ENCODE measurements at places on chromosomes 7 and 10.

DNA sequence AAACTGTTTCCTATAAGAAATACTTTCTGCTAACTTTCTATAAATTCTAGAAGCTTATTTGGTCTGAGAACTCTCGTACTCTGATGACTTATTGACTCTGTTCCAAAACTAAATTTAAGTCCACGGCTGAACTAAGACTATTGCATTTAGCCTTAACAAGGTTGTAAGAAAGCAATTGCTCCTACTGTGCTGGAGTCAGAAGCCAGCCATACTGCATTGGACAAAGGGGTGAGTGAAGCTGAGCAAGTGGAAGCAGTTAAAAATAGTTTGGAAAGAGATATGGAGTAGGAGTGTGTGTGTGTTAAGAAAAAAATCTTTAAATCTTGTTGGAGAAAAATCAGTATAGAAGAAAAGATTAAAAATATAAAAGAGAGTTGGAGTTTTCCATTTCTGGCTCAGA, 1360.1 kb upstream of the CELF2 start:
- no peak for DNase-seq

DNA sequence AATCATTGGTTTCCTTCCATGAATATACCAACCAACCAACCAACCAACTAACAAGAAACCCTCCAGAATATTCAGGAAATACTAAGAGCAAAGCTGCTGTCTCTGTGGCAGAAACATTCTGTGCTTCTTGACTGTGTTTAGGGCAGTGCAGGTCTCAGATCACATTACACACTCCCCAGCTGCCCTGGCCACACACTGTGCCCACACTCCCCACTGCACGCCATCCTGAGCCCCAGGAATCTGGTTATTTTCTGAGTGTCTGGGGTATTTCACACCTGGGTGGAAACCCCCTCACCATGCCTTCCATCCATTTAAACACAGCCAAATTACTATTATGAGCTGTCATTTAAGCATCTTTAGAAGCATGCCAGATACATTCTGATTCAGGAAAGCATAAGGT, 183.7 kb upstream of the ANK3 start:
- DNase-seq = no peak

- DNase-seq = no peak
Measured at GRCh38 chr10:77118603-77119282, 518.9 kb downstream of the KCNMA1 start.

GRCh38 chr10:60575105-60575504, 185.4 kb upstream of the ANK3 start:
- DNase-seq = no peak

DNA sequence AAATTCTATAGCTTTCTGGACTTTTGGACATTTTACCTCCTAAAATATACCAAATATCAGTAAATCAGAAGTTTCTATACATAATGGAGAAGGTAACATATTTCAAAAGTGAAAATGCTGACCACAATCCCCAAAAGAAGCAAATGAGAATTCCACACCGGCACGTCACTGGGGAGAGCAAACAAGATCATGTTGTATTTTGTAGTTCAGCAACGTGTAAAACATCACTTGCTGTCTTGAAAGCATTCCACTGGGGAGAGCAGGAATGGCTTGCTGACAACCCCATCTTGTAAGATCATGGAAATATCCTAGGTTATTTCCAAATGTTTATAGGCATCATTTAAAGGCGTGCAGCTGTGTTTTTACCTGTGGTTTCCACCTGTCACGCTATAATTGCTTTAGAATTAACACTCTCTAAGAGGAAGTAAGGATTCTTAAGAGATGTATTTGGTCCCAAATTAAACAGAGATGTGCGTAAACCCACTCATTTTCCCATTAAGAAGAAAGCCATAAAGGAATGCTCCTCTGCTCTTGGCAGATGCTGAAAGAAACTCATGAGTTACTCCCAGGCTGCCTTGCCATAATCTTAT, 397.1 kb upstream of the POT1 start:
- no peak for DNase-seq

- no peak for DNase-seq
Measured at GRCh38 chr7:641269-641671, 85.2 kb upstream of the DNAAF5 start.

DNA sequence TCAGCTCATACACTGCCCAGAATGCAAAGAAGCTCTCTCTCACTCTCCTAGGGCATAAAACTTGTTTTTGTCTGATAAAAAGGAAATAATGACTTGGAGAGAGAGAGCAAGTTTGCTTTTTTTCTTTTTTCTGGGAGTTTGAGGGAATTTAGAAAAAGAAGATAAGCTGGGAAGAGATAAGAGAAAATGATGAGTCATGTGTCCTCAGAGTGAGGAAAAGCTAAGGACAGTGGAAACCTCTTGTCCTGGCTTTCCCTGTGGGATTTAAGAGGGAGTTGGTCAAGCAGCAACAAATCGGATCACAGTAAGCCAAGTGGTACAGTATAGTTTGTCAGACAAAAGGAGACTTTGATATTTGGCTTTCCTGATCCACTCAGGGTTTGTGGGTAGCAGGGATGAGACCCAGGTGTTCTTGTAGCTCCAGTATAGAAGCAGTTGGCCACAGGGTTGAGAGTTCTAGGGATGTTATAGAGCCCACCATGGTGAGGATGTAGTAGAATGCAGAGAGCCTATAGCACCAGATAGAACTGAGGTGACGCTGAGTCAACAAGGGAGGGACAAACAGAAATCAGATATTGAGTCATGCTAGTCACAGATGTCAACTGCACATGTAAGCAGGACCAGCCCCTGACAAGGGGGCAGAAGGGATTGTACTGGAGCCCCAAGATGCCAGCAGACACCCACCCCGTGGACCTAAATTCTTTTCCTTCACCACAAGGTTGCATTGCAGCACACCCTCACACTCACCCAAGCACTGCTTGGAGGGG, 219.3 kb upstream of the TAC1 start:
- no peak for DNase-seq

- DNase-seq = no peak
Measured at GRCh38 chr7:116741625-116742316, 69.8 kb downstream of the MET start.

- DNase-seq = no peak
Measured at GRCh38 chr7:91838439-91838838, 42.1 kb downstream of the MTERF1 start.

DNA sequence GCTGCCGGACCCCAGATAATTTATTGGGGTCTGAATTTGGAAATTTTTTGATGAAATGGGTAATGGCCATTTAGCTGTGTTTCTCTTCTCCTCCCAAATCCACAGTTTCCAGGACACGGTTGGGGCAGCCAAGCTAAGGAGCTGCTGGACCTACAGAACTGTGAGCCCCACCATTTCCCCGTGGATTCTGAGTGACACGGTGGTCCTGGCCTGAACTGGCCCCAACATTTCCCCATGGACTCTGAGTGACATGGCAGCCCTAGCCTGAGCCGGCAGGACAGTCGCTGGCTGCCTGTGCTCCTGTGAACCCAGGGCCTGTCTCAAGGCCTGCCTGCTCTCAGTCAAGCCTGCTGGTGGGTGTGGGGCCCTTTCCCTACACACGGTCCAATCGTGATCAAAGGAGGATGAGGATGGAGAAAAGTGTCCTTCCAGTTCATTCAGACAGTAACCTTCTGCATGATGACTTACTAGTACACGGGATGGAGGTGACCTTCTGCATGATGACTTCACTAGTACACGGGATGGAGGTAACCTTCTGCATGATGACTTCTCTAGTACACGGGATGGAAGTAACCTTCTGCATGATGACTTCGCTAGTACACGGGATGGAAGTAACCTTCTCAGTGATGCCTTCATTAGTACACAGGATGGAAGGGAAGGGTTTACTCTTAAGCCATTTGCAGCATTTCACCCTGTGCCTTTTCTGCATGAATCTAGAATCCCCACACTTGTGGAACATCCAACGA, 359.9 kb downstream of the GLRX3 start:
- no peak for DNase-seq

GRCh38 chr10:129938460-129938859, 25.6 kb downstream of the EBF3 start:
- DNase-seq = no peak

DNA sequence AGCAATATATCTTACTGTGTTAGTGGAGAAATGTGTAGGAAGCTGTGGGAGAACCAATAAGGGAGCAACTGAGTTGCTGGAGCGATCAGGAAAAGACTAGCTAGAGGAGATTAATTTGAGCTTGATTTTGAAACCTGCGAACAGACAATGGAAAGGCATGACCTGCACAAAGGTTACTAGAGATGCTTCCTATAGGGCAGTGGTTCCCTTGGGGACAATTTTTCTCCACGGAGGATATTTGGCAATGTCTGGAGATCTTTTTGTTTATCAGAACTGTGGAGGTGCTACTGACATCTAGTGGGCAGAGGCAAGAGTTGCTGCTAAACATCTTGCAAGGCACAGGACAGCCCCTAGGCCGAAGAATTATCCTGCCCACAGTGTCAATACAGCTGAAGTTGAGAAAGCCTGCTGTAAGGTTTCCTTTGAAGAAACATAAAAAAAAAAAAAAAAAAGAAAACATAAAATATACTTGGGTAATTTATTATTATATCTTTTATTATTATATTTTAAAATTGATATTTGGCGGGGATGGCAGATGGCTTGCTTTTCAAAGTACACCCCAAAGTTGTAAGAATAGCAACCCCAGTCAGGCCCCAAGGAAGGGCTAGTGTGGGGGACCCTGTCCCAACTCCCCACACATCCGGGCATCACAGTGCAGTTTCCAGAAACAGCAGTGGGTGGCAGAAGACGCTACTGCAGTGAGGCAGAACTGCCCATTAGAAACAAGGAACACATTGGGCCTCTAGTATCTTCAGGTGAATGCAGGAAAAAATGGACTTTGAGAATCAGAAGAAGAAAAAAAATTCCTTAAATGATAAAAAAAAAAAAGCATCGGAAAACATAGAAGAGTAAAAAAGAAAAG, 481.6 kb downstream of the SH2D4B start:
- DNase-seq = peak; percentile 71

DNA sequence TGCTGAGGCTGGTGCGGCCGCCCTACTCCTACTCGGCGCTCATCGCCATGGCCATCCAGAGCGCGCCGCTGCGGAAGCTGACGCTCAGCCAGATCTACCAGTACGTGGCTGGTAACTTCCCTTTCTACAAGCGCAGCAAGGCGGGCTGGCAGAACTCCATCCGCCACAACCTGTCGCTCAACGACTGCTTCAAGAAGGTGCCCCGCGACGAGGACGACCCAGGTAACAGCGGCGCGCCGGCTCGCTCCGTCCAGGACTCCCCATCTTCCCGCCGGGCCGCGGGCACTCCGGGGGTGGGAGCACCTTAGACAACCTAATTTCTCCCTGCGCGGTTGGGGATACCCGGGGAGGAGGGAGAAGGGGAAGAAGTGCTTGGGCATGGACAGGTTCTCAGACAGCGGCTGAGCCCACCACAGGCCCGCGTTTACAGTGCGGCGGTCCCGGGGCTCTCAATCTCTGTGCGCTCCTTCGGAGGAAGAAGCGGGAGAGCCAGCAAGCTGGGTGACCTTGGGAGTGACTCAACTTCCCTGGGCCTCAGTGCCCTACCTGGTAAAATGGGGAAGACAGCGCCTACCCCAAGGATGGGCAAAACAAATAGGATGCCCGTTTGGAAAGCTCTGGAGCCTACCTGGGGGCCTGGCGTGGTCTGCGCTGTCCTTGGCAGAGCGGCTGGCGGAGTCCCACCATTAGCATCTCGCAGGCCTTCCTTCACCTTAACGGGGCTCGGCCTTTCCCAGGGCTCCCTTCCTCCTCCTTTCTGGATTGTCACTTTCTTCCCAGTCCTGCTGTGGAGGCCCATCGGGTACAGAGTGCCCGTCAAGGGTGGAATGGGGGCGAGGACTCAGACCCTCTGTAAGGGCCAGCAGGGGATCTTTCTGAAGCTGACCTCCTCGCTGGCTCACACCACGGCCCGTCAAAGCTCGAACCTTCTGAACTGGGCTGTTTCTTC, 852 bp downstream of the FOXI2 start:
- DNase-seq = no peak

- DNase-seq = no peak
Measured at GRCh38 chr7:15463801-15464666, 97.8 kb downstream of the AGMO start.

DNA sequence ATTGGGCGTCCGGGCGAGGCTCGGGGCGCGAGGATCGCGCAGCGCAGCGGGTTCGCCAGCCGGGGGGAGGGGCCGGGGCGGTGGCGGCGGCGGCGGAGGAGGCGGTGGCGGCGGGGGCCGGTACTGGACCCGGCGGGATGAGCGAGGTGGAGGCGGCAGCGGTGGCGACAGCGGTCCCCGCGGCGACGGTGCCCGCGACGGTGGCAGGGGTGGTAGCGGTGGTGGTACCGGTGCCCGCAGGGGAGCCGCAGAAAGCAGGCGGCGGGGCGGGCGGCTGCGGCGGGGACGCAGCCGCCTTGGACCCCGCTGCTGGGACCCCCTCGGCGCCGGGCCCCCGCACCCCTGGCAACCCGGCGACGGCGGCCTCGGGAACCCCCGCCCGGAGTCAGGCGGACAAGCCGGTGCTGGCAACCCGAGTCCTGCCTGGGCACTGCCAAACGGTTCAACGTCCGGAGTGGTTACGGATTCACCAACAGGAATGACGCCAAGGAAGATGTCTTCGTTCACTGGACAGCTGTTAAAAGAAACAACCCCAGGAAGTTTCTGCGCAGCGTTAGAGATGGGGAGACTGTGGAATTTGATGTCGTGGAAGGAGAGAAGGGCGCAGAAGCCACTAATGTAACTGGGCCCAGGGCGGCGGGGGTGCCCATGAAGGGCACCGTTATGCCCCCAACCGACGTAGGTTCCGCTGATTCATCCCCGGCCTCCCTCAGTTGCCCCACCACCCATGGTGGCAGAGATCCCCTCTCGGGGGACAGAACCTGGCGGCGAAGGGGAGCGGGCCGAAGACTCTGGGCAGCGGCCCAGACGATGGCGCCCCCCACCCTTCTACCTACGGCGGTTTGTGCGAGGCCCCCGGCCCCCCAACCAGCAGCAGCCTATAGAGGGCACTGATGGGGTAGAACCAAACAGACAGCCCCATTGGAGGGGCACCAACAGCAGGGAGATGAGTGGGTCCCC, 100.3 kb upstream of the CPXM2 start:
- no peak for DNase-seq

GRCh38 chr10:131146790-131147189, 164.7 kb downstream of the TCERG1L start:
- no peak for DNase-seq

- no peak for DNase-seq
Measured at GRCh38 chr10:43801140-43801539, 152.5 kb upstream of the ZNF32 start.

GRCh38 chr7:139061416-139061815, 25.6 kb upstream of the ZC3HAV1L start:
- DNase-seq = no peak

- DNase-seq = no peak
Measured at GRCh38 chr10:14200698-14201544, 129.8 kb downstream of the FRMD4A start.

GRCh38 chr10:11525503-11525902, 85.9 kb downstream of the USP6NL start:
- DNase-seq = no peak

DNA sequence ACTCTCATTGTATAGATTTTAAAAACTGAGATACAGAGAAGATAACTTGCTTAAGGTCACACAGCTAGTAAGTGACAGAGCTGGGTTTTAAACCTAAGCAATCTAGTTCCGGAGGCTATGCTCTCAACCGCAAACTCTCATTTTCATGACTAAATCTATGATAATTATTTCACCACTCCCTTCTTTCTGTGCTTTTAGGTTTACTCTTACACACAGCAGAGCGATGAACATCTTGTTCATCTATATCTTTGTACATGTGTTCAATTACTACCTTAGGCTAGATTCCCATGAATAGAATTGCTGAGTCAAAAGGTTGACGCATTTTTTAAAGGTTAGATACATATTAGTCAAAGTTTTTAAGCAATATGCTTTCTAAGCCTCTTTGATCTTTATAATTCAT, 154.8 kb downstream of the CHN2 start:
- no peak for DNase-seq

Measured in Kasumi-1 (cell line).